ENCODE measurements at places on chromosomes 1 and 21.

DNA sequence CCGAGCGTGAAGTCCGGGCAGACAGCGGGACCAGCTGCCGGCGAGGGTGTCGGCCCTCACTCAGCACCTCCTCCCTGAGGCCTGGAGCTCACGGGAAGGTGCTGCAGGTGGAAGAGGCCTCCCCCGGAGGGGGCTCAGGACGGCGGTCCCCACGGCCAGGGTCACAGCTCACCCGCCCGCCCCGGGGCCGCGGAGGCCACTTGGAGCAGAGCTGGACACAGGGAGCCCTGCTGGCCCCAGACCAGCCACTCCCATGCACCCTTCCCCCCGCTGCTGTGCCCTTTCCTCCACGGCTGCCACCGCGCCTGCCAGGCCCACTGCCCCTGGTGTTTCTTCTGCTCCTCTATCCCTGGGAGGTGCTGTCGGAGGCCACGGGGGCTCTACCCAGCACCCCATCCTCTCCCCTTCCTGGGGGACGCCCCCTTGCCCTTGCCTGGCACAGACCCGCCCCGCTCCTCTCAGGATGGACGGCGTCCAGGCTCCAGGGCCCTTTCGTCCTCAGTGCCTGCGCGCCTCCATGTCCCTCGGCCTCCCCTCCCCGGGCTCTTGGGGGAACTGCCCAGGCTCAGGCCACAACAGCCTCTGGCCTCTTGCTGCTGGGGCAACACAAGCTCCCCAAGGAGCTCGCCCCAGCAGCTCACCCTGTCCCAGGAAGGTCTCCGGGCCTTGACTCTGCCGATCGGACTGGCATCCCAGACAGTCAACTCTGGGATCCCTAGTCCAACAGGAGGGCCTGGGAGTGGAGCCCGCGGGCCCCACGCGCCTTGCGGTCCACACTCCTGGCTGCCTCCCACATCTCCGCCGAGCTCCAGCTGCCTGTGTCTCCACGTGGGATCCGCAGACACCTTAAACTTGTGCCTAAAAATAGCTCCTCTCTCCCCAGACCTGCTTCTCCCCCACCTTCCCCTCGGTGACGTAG lies 4.1 kb downstream of the TMEM240 start:
- DNase-seq, result no peak

DNA sequence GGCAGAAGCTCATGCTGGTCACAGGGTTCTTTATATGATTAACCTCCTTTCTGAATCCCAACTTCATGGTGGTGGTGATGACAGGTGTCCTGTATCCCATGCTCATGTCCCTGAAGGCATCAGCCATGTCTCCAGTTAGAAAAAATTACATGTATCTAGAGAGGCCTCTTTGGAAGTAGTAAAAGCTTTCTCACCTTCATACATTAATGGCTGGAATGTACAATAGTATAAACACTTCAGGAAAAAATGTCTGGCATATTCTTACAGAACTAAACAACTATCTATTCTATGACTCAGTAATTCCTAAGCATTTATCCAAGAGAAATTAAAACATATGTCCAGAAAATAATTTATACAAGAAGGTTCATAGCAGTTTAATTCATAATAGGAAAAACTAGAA lies 34.0 kb downstream of the ADAM30 start:
- no peak for DNase-seq

- DNase-seq, result no peak
These were observed 149.1 kb downstream of the PLPP3 start for GRCh38 chr1:56430141-56430839.

GRCh38 chr1:79819140-79819539 lies 812.6 kb upstream of the ADGRL4 start:
- DNase-seq, result no peak

DNA sequence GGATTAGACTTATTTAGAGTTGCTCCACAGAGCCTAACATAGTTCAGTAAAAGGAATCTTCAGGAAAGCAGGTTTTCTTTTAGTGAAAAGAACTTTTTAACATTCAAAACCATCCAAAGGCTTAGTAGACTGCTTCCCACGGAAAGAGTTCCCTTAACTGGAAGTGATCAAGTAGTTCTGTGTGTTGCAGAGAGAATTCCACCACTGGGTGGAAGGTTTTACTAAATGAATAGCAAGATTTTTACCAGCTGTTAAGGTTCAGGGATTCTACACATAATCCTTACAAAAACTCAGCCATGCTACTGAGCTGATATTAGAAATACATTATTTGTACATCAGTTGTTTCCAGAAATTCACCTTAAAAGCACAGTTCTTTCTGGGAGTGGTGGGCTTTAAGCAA lies 119.7 kb downstream of the GDAP2 start:
- DNase-seq, result no peak

DNA sequence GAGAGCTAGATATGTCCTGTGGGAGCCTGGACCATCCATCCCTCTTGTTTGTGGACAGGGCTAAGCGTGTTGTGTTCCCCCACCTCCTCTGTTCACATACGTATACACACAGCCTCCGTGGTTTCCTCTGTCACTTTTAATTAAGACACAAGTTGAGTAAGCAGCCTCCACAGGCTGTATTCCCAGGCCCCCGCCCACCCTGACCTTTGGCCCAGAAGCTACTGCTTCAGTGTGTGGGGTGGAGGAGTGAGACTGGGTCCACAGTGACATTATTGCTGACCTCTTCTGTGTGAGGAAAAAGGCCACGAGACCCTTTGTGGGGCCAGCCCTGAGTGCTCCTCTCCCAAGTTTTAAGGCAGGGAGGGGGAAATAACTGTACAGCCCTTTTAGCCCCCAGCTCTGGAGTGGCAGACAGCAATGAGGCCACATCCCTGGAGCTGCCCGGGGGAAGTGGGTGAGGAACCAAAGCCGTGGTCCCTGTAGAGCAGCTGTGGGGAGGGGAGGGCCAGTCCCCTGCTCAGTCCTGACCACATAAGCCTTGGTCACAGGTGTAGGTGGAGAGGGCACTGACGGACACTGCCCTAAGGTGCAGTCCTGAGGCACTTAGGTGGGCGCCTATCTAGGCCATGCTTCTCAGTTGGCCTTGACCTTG lies 4.4 kb downstream of the ELOVL1 start:
- no peak for DNase-seq

DNA sequence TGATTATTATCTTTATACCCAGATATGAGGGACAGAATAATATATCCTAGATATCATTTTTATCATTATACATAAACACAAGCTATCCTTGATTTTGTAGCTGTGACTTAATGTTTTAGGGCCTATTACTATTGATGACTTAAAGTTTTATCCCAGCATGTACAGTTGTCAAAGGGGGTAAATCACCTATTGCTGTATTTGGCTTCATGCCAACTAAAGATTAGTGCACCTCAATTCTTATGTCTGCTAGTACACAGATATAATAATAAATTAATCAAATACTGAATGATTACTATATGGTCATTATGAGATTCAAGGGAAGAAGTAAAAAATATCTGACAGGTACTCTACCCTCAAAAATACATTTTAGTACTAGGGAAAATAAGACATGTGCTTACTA lies 84.0 kb downstream of the SYT14 start:
- DNase-seq, result no peak

DNA sequence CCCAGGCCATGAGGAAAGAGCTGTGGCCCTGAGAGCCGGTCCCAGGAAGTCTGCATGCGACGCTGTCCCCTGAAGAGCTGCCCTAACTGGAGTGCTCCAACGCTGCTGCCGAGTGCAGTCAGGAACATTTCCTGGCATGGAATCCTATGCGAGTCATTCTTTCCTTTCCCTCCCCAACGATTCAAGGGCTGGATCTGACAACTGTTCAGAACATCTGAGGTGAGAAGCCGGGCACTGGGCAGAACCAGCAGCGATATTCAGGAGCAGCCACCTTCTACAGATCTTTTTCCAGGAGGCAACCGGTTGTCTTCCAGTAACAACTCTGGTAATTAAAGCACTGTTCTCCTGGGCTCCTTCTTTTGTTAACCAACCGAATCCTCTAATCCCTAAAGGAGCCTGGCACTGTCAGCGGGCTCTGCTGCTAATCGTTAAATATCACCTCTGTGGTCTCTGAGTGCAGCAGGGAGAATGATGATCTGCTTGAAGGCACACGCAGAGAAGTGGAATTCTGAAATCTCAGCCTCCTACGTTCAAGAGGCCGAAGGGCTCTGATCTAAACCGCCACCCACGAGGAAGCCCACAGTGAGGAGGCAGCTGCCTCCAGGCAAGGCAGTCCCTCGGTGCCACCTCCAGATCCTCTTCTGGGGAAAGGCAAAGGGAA lies 55.8 kb downstream of the SLC45A1 start:
- DNase-seq, result no peak

DNA sequence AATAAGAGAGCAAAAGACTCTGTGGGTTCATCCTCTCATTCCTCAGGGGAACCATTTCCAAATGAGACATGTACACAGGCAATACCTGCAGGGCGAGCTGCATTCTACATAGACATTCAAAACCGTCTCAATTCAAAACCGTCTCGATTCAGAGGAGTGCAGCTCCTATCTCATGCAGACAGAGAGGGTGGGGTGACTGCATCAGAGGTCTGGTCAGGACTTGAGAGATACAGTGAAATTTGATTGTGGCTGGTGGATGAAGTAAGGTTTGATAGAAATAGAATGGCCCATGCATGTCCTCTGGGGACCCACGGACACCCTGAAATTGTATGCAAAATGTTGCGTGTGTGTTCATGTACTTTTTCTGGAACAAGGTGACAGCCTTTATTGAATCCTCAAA lies 27.3 kb downstream of the TEX35 start:
- DNase-seq, result no peak

GRCh38 chr1:65056866-65057265 lies 90.5 kb upstream of the JAK1 start:
- no peak for DNase-seq

- no peak for DNase-seq
These were observed 85.8 kb downstream of the GLIS1 start for GRCh38 chr1:53653200-53653575.

DNA sequence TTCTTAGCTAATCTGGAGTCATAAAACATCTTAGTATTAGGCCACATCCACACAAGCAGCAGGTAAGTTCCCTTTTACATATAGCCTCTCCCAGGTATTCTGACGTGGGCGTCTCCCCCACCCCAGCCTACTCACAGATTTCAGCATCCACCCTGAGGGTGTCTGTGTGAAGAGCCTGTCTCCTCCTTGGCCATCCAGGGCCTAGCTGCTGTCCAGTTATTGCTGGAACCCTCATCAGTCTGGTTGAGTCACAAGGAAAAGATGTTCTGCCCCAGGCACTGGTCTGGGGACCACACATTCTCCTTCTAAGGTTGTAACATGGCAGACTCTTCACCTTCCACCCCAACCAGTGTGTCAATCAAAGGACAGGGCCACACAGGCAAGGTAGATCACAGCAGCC lies 57.6 kb downstream of the ETS2 start:
- no peak for DNase-seq

- peak; percentile 16 for DNase-seq
These were observed 48.5 kb upstream of the SLC25A33 start for GRCh38 chr1:9490605-9491339.

GRCh38 chr1:29719253-29719652 lies 482.9 kb downstream of the PTPRU start:
- DNase-seq, result no peak

DNA sequence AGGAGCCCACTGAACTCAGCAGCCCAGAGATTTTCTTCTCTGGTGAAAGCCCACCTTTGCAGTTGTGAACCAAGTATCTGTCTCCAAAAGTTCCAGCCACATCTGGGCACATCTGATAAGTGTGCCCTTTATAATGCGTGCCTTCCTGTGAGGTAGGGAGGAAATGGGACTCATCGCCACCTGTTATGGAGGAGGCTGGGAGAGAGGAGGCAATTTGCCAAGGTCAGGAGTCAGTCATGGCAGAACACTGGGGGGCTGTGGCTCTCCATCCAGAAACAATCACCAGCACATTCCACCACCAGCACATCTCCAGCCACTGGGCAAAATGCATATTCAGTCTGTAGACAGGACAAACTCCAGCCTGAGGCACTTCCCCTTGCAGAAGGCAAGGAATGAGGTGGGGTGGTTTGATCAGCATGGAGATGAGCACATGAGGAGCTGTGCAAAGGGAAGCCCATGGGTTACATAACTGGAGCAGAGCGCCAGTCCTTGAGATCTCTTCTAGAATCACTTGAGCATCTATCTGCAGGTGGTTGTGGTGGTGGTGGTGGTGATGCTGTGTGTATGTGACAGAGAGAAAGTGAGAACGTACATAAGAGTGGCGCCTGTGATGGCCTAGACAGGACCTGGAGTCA lies 15.0 kb upstream of the LEMD1 start:
- no peak for DNase-seq

- no peak for DNase-seq
These were observed 1223.9 kb downstream of the BRINP3 start for GRCh38 chr1:189253601-189254350.

DNA sequence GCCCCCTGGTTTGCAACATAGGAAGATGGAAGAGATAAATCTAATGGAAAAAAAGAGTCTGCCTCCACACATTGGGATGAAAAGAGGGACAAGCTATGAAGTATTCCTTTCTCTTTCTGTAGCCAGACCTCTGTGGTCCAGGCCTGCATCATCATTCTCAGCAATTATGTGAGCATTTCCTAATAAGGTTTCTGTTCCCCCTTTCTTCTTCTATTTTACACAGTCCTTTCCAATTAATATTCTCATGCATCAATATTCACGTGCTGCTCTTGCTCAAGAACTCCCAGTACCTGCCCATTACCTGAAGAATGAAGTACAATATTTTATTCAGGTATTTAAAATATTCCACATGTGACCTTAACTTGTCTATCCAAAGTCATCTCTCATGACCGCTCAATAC lies 8.2 kb upstream of the SLC30A1 start:
- DNase-seq, result no peak

DNA sequence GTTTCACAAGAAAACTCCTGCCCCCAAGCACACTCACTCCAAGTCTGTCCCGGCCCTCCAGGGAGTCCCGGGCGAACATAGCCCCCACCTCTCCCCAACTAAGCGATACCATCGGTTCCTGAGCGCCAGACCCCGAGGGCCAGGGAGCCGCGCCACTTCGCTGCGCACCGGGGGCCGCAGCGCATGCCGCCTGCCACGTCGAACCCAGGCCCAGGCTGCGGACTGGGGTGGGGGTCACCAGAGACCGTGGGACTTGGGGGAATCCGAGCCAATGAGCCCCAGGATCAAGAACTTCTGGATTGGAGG lies 801 bp downstream of the RSPO1 start:
- no peak for DNase-seq

DNA sequence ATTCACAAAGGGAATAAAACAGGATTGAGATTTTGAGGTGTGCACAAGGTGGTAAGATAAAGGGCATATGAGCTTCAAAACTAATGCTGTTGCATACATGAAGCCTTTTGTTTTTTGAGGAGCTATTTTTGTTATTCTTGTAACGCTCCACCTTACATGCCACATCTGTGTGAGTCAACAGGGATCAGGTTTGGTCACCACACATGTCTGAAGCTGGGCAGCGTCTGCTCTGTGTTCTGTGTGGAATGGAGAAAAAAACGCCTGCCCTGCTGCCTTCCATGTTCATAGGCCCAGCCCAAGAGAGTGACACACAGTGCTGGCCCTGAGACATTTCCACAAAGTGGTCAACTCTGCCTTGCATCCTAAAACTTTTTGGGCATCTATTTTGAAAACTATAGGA lies 67.7 kb downstream of the MPZL1 start:
- no peak for DNase-seq

GRCh38 chr1:81197591-81197990 lies 603.1 kb upstream of the ADGRL2 start:
- no peak for DNase-seq
